ENCODE measurements at places on chromosomes 5 and 9.

DNA sequence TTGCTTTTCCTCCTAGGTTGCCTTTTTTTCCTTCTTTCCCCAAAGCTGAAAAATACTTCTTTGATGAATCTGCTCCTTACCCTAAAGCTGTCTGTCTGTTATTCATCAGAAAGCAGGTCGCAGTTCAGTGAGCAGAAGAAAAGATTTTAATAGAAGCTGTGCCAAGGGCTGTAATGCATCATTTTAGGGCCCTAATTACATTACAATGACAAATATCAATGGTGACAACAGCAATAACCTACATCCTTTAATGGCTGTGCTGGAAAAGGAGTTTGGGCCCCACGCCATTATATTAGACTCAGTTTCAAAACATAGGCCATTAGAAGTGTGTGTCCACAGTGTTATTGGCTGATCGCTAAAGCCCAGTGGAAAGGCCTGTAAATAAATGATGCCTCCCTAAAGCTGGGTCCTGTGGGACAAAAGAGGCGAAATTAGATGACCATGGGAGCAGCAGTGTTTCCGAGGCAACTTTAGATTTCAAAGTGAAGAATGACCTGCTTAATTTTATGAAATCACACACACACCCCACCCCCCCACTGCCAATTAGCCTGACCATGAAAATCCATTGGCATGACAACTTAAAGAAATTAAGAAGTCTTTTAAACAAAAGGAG is 38.4 kb downstream of the TLE4 start:
- DNase-seq: no peak

DNA sequence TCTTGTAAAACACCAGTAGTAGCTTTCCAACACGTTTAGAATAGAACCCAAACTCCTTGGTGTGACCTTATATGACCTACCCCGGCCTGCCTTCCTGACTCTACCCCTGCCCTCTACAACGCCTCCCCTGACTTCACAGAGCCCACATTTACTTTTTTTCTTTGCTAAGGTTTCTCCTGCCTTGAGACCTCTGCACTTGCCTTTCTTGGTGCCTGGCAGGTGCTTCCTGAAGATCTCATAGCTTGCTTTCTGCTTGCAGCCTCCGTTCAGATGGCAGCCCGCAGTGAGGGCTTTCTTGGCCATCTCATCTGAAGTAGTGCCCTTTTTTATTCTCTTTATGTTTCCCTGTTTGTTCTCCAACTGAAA is 24.3 kb downstream of the NUP214 start:
- DNase-seq: no peak

- DNase-seq: no peak
Measured at GRCh38 chr9:116155698-116156039, 2.1 kb downstream of the PAPPA start.

DNA sequence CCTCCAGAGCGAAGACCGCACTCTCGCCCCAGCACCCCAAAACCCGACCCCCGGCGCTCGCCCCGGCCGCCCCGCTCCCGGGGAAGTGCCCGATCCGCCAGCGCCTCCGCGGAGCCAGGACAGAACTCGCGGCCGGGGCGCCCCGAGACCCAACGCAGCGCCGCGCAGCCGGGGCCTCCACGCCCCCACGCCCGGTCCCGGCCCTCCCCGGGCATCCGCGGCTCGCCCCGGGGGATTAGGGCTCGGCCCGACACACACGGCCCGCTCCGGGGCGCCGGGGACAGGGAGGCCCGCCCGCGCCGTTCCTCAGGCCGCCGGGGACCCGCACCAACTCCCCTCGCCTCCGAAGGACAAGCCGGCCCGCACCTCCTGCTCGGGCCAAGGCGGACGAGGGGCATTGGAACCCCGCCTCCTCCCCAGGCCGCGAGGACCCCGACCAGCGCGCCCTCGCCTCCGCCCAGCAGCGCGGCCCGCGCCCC is 544 bp downstream of the FNBP1 start:
- DNase-seq: peak; percentile 51

GRCh38 chr5:135885031-135885430 is 10.6 kb downstream of the IL9 start:
- DNase-seq: no peak

DNA sequence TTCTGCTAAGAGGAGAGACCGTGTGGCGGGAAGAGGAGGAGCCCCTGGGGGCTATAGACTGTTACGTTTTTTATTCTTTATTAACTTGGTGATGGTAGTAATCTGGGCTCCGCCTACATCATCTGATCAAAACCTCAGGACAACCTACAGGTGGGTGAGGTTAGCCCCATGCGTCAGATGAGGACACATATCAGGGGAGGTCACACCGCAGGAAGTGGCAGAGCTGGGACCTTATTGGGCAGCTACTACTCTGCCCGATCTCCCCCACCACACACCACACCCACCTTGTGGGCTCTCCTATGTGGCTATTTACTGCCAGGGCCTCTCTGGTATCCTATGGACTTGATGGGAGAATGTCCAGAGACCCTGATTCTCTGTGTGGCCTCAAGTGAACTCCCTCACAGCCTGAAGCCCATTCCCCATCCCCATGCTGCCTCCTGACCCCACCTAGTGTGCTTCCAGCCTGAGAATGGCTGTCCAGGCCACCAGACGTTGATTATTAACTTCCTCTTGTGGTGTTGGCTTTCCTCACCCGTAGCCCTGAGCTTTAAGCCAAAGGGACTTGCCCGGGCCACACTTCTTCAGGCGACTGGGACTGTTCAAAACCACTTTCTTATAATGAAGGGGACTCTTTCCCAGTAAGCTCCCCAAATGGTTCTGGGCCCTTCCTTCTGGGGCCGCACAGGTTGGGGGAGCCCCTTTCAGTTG is 8.2 kb downstream of the UNC5A start:
- no peak for DNase-seq

DNA sequence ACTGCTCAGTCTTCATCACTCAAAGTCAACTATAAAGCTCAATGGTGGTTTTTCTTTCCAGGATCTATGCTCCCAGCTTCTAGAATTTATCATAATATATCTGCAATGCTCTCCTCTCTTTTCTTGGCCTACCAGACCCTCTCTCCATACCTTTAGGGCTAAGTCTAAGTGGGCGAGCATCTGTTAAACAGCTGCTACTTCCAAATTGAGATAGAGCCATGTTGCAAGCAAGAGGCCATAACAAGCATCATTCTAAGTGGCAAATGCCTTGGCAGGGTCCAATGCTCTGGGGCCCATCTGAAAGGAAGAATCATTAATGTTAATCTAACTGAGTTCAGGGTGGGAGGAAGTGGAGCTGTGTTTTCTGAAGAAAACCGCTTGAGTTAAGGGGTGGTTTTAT is 324.0 kb downstream of the TLR4 start:
- DNase-seq: no peak

GRCh38 chr9:32705059-32705458 is 69.6 kb upstream of the TAF1L start:
- no peak for DNase-seq

DNA sequence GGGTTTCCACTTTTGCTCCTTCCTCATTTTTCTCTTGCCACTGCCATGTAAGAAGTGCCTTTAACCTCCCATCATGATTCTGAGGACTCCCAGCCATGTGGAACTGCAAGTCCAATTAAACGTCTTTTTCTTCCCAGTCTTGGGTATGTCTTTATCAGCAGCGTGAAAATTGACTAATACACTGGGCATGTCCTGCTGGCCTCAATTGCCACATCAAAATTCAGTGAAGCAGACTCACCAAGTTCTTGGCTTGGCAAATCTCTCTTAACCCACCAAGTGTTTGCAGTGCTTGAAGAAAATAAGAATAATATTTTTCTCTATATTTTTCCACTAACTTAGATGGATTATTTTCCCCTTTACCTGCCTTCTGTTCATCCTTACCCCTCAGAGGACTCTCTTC is 212.0 kb downstream of the BRINP1 start:
- no peak for DNase-seq

GRCh38 chr5:168432903-168433302 is 53.4 kb upstream of the RARS1 start:
- no peak for DNase-seq

DNA sequence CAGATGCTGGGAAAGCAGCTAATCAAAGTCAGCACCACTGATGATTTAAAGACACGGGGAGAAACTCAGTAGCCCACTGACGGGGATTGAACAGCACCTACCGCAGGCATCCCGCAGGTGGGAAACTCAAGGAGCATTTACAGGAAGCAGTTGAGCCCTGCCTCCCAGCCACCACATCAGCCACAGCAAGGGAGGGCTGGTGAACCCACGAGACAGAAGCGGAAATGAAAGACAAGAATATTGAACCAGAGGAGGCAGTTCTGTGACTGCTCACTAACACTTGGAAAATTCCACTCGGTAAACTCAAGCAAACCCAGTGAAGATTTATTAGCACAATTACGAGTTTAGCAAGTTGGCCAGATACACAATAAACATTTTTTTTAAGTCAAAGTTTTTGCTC is 10.6 kb upstream of the FAM163B start:
- peak; percentile 58 for DNase-seq

GRCh38 chr9:69898714-69899209 is 78.1 kb downstream of the CFAP95 start:
- DNase-seq: no peak

DNA sequence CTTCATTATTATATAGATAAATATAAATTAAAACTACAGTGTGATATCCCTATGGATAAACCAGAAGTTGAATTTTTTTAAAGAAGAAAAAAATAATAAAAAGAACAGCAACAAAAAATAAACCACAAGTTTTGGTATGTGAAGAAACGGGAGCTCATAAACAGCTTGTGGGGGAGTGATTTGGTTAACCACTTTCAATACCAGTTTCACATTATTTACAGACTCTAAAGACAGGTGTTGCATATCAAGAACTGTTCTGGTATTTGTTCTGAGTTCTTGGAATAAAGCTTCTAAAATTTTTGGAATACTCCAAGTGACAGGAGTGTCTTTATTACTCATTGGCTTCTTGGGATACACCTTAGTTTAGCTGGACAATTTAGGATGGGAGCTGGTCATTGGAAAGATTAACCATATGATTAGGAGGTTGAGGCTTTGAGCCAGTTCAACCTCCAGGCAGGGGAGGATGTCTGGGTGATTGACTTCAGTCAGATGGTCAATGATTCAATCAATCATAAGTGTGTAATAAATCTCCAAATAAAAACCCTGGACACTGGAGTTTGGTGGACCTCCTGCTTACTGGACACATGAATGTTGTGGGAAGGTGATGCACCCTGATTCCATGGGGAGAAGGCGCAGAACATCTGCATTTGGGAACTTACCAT is 2223.1 kb upstream of the C9orf72 start:
- no peak for DNase-seq

GRCh38 chr9:101832486-101832885 is 94.0 kb upstream of the GRIN3A start:
- DNase-seq: no peak

- no peak for DNase-seq
Measured at GRCh38 chr5:110854200-110854599, 115.4 kb downstream of the SLC25A46 start.

- DNase-seq: no peak
Measured at GRCh38 chr5:130526708-130527107, 622.4 kb downstream of the CHSY3 start.

DNA sequence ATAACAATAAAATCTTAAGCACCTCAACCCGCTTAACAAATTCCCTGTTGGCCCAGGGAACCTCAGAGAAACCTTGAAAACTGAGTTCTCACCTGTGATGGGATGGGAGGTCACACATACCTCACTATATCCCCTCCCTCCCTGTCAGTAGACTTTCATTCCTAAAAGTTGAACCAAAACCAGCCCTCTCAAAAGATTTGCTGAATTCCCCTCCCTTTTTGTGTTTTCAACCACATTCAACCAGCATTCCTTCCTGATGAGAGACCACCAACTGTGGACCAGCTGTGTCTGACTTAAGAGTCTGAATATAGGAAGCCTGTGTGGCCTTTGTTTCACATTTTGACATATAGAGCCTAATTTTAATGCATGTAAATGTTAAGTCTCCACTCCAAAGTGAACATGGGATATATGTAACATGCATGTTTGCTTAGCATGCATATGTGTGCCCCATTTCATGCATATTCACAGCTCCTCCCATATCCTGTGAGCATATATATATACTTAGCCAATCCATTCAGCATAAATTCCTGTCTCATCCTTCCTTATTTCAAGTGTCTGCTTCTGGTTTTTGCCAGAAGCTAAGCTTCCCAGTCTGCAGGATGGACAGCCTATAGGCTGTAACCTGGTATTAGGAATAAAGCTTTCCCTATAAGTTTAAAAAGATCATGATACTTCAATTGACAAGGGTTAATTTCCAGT is 604.6 kb downstream of the PTPRD start:
- no peak for DNase-seq

- DNase-seq: no peak
Measured at GRCh38 chr9:98778711-98779530, 17.4 kb downstream of the ANKS6 start.

- DNase-seq: no peak
Measured at GRCh38 chr9:36134761-36135505, 1.6 kb upstream of the GLIPR2 start.

GRCh38 chr9:137579259-137579604 is 507 bp upstream of the DPH7 start:
- DNase-seq: no peak

DNA sequence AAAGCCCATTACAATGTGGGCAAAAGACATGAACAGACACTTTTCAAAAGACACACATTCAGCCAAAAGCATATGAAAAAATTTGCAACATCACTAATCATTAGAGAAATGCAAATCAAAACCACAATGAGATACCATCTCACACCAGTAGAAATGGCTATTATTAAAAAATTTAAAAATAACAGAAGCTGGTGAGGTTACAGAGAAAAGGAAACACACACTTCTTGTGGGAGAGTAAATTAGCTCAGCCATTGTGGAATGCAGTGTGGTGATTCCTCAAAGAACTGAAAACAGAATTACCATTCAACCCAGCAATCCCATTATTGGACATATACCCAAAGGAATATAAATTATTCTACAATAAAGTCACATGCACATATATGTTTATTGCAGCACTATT is 585.2 kb upstream of the TUSC1 start:
- no peak for DNase-seq

DNA sequence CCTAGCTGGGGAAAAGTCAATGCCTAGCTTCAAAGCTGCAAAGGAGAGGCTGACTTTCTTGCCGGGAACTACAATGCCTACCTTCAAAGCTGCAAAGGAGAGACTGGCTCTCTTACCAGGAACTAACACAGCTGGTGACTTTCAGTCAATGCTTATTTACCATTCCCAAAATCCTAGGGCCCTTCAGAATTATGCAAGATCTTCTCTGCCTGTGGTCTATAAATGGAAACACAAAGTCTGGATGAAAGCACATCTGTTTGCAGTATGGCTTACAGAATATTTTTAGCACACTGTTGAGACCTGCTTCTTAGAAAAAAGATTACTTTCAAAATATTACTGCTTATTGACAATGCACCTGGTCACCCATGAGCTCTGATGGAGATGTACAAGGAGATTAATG is 259.4 kb downstream of the PLK2 start:
- no peak for DNase-seq

- no peak for DNase-seq
Measured at GRCh38 chr5:169178754-169179153, 122.2 kb downstream of the SLIT3 start.

DNA sequence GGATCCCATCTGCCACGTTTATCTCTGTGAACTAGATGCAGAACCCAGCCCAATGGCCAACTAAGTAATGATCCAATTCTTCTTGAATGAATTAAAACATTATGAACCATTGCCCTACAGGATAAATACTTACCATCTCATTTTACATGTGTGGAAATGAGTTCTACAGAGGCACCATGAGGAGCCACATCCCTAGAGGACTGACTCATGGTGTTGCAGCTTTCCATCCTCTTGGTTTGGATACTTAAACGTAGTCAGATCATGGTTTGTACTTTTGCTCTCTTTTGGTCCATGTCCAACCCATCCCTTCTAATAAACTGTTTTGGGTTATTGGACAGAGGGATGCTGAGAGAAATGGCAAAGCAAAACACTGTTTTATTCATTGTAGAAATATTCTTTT is 484.8 kb downstream of the EBF1 start:
- DNase-seq: no peak

- peak; percentile 59 for DNase-seq
Measured at GRCh38 chr5:173917788-173918786, 29.9 kb downstream of the CPEB4 start.

All from CD8-positive, alpha-beta T cell (primary cell).